ENCODE measurements at places on chromosomes 16 and 17.
A peak's percentile ranks its signal among the peaks of the same experiment; 100 is the strongest.

DNA sequence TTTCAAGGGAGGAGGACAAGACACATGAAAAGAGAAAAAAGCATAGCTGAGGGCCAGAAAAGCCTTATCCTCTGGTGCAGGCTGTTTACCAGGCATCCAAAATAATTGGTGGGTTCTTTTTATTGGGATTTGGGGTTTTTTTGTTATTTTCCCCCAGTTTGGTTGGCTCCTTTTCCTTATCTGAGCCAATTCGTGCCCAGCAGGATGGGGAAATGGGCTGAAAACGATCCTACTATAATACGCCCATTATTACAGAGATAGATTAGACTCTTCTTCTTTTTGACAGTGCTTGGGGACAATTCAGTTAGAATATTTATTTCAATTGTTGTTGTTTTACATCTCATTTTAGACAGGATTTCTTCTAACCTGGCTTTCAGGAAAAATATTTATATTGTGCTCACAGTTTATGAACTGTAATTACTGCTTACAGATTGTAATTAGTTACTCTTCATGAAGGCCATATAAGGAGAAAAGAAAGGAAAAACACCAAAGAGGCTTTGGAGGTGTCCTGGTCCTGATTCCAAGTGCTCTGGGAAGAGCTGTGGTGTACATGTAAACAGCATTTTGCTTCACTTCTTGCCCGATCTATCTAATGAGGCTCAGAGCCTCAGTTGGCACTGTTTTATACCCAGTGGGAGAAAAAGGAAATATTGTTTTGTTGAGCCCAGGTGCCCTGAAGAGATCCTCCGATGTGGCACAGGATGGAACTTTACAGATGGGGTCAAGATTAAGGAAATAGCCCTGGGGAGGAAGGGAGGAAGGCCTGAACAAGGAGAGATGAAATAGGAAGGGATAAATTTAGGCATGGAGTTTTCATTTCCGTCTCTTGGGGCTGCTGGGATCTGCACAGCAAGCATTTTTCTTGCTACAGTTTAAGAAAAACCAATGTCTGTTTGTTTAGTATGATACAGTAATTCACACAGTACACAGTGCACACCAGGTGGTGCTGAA lies 611 bp upstream of the ANKRD40 start:
- no peak for DNase-seq

- no peak for DNase-seq
These were observed 9.4 kb downstream of the GLIS2 start for GRCh38 chr16:4325253-4325758.

GRCh38 chr16:80883159-80883642 lies 78.8 kb upstream of the CDYL2 start:
- DNase-seq = no peak

DNA sequence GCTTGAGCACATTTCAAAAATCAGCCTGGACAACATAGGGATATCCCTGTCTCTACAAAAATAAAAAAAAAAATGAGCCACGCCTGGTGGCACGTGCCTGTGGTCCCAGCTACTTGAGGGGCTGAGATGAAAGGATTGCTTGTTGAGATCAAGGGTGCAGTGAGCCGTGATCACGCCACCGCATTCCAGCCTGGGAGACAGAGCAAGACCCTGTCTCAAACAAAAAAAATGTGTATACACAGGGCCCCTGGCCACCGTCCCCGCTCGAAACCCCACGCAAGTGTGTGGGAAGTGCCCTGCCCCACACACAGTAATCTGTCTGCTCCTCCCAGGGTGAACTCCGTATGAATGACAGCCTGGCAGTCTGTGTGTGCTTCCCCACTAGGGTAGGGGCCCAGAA lies 93.0 kb upstream of the RPL38 start:
- no peak for DNase-seq

DNA sequence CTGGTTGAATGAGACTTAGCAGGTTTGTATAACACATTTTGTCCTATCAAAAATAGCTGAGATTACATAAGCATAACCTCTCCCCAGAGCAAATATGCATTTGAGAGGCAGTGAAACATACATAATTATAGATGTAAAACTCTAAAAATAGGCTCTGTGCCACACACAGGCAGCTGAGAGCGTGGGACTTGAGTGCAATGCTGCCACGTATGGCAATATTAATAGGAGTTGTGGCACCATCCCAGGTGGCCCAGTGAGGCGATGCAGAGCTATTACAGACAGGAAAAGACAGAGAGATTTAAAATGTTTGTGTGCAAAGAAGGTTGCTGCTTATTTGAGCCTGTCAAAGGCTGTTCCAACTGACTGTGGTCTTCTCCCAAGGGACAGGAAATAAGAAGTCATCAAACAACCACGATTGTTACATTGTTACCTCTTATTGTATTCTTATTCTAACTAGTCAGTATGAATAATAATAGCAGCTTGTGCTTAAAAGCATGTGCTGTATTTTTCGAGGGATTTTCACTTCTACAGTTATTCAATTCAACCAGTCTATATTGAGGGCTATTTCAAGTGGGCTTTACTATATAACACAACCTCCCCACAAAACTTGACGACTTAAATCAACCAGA lies 116.5 kb downstream of the SALL1 start:
- DNase-seq = no peak

GRCh38 chr16:79767421-79768275 lies 167.1 kb upstream of the MAF start:
- no peak for DNase-seq

DNA sequence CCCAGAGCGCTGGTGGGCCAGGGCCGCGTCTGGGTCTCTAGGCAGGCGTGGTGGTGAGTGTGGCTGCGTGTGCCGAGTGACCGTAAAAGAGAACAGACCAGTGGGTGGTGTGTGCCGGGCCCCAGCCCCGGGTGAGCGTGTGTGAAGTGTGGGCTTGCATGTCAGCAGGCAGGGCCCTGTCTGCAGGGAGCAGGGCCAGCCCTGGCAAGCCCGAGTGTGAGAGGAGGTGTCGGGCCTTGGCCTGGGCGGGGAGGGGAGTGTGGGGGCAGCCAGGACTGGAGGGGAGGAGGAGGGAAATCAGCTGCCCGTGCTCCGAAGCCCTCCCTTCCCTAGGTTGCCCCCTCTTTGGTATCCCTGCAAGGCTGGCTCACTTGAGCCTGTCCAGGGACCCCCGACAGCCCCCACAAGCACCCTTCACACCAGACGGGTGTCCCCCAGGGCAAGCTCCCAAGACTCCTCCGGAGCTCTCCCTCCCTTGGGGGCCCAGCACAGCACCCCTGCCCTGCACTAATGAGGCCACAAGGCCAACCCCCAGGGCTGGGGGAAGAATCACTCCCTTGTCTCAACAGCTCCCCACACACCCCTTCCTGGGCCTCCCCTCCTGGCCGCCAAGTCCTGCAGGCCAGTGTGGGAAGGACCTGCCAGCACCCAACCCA lies 1.9 kb downstream of the USH1G start:
- no peak for DNase-seq

GRCh38 chr16:15701367-15701766 lies 51.3 kb downstream of the NDE1 start:
- no peak for DNase-seq

- peak; percentile 31 for DNase-seq
These were observed 7.3 kb upstream of the RHOT2 start for GRCh38 chr16:660459-661183.

GRCh38 chr17:82921426-82921825 lies 81.6 kb upstream of the ZNF750 start:
- DNase-seq = no peak

DNA sequence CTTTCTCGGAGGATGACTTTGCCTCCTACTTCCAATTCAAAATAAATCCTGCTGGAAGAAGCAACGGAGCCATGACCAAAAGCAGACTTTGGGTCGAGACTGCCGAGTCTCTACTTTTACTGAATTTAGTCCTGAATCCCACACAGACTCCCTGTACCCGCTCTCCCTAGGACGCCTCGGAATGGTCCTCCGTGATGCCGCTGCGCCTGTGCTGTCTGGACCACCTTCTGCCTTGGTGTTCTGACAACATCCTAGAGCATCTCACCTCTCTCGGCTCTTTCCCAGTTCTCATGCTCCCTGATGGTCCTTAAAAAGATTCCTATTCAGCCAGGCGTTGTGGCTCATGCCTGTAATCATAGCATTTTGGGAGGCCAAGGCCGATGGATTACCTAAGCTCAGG lies 181.1 kb upstream of the HSBP1 start:
- no peak for DNase-seq

DNA sequence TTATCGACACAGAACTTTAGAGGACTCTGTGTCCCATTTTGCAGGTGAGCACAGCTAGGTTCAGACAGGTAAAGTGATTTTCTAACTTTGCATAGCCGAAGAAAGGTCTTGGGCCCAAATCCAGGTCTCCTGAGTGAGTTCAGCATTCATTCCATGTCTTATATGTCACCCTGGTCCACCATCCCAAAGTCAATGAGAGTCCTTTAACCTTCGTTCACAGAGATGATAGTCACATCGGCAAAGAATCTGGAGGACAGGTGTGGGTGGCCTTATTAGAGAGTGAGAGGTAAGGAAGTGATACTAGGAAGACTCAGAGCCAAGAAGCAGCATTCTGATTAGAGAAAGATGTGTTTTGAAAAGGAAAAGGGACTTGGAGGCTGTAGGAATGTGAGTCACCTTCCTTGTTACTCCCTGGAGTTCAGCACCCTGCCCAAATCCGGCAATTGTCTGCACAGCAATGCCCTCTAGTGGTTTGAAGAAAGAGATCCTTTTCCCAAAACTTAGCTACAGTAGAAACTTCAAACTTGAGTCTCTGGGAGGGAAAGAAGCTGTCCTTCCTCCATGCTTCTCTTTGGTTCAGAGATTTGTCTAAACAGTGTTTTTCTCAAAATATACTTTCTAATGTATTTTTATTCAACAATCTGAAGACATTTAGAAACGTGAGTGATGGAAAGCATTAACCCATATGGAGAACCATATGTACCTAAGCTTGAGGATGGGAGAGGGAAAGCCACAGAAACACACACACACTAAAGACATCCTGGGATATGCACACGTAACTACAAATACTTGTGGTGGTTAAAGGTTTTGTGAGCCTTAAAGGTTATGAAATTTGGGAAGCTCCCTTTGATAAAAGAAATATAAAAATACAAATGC lies 96.4 kb upstream of the SHISA6 start:
- DNase-seq = no peak

DNA sequence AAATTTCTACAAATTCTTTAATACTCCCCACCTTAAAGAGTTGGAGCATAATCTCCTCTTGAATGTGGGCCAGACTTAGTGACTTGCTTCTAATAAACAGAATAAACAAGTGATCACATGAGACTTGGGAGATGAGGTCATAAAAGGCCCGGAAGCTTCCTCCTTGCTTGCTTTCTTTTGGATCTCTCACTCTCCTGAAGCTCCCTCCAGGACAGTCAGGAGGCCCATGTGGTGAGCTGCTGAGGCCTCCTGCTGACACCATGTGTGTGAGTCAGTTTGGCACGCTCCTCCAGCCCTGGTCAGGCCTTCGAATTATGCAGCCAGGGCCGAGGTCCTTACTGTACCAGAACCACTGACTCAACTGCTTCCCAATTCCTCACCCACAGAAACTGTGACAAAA lies 53.2 kb downstream of the NDEL1 start:
- no peak for DNase-seq

- no peak for DNase-seq
These were observed 2.8 kb upstream of the KRT23 start for GRCh38 chr17:40940266-40940665.

DNA sequence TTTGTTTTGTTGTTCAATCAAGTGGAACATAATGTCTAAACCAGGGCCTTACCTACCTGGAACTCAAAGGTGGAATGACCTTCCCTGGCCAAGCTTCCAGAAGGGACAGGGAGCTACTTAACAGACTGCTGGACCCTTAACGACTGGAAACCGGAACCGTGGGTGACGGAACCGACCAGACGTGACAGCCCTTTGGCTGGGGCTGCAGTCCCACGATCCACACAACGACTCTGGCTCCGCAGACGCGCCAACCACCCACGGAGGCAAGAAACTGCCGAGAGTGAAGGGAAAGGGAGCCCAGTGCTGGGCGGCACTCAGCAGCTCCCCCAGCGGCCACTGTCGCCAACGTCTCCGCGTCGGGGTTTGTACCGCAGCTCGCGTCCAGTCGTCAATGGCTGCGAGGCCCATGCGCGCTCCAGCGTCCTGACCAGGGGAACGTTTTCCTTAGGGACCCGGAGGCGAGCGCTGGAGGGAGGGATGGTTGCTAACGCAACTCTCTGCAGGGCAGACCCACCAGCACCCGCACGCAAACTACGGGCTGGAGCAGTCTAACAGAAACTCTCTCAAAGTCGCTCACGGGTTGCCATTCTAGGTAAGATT lies 5.5 kb upstream of the KIF22 start:
- peak; percentile 4 for DNase-seq

- DNase-seq = no peak
These were observed 233.8 kb upstream of the GSE1 start for GRCh38 chr16:85379041-85380001.

GRCh38 chr17:29412780-29413565 lies 22.8 kb downstream of the TAOK1 start:
- DNase-seq = no peak

GRCh38 chr17:39997543-39997942 lies 16.9 kb downstream of the PSMD3 start:
- DNase-seq = no peak

All from substantia nigra (tissue), 51 donors.